ENCODE measurements at places on chromosomes 12 and 14.

- H3K36me3 ChIP-seq: no peaks in the 10 kb centered on the region
- H3K27ac ChIP-seq: no peak overlapping the region
- no peak overlapping the region for H3K4me3 ChIP-seq
- DNase-seq: no peak
- H3K4me1 ChIP-seq: peaks cover 19% of the 10 kb centered on the region
- no peaks in the 10 kb centered on the region for H3K27me3 ChIP-seq
Observed at GRCh38 chr14:105023144-105023543, 2.3 kb upstream of the CDCA4 start.

DNA sequence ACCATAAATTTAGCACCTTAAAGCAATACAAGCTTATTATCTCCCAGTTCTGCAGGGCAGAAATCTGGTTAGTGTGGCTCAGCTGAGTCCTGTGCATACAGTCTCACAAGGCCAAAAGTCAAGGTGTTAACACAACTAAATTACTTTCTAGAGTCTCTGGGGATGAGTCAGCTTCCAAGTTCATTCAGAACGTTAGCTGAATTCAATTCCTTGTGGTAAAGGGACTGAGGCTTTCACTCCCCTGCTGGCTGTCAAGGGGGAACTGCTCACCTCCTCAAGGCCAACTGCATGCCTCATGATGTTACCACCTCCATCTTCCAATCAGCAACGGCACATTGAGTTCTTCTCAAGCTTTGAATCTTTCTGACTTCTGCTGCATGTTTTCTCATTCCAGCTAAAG, 27.6 kb downstream of the EML5 start:
- H3K27me3 ChIP-seq: no peaks in the 10 kb centered on the region
- no peak for DNase-seq
- 0 out of 2 replicates have a peak, but pooled peaks cover 8% of the 10 kb centered on the region for H3K36me3 ChIP-seq
- no peak overlapping the region for H3K27ac ChIP-seq

DNA sequence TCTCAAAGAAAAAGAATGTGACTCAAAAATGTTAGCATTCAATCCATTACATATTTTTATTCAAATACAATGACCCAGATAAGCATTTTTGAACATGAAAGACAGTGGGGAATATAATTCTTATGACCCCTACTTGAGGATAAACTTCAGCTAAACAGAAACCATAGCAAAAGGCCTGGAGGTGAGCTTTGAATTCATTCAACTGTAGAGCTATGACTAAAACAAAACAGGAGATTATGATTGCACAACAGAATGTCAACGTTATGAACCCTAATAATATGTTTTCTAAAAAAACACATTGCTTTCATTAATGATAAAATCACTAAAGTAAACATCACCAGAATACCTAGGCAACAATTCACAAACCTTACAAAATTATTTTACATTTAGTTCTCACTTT, 27.8 kb downstream of the EFCAB11 start:
- peaks cover 3% of the 10 kb centered on the region for H3K4me1 ChIP-seq
- no peak for DNase-seq
- H3K27me3 ChIP-seq: no peaks in the 10 kb centered on the region
- no peak overlapping the region for H3K27ac ChIP-seq
- no peak overlapping the region for H3K4me3 ChIP-seq

GRCh38 chr12:79016181-79016580, 151.6 kb downstream of the SYT1 start:
- H3K4me1 ChIP-seq: no peaks in the 10 kb centered on the region
- H3K27ac ChIP-seq: no peak overlapping the region
- H3K36me3 ChIP-seq: no peaks in the 10 kb centered on the region

- H3K4me3 ChIP-seq: no peak overlapping the region
- H3K27me3 ChIP-seq: no peaks in the 10 kb centered on the region
- H3K36me3 ChIP-seq: no peaks in the 10 kb centered on the region
Observed at GRCh38 chr12:123091230-123092150, 59.4 kb downstream of the PITPNM2 start.

DNA sequence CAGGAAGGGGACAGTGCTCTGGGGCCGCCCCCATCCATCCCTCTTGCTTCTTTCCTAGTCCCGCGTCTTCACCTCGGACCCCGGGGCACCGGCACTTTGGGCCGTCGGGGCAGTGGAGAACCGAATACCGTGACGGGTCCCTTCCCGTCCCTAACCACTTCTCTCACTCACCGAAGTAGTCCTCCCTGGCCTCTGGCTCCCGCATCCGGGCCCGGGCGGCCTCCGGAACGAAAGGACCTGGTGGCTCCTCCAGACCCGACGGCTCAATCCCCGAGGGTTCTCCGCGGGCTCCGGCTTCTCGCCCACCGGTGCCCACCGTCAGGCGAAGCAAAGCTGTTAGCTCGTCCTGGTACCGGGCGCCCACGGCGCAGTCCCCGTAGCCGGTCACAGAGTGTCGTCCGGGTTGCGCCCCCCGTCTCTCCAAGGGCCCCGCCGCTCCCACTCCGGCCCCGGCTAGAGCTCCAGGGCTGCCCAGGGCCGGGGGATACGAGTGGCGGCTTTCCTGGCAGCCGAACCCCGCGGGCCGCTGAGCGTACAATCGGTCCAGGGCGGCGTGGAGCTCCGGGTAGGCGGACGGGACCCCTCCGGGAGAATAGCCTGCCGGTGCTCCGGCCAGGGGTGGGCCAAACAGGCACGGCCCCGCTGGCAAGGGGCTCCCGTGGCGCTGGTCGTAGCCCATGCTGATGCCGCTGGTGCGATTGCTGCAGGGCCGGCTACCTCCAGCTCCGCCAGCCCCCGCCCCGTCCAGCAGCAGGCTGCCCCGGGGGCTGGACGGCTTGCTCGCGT, 1.1 kb downstream of the AJUBA start:
- peak; percentile 44 for DNase-seq
- H3K36me3 ChIP-seq: peaks cover 2% of the 10 kb centered on the region
- peak overlapping the region; percentile 93 for H3K27ac ChIP-seq
- H3K4me3 ChIP-seq: peak overlapping the region; percentile 70
- H3K4me1 ChIP-seq: peaks cover 41% of the 10 kb centered on the region

Measured in GM23338 (cell line).